Esophagus squamous epithelium (tissue), 5 donors: ENCODE measurements at places on chromosomes 2 and 18. TPM values are rescaled to one million over a fixed set of nuclear protein-coding genes. Genes with fewer than 3 reads are reported as not detected.

Gene ZEB2
- 8.6 TPM for total RNA-seq

- no peak for DNase-seq
Measured at GRCh38 chr2:150413910-150414309, 73.6 kb downstream of the RND3 start.

DNA sequence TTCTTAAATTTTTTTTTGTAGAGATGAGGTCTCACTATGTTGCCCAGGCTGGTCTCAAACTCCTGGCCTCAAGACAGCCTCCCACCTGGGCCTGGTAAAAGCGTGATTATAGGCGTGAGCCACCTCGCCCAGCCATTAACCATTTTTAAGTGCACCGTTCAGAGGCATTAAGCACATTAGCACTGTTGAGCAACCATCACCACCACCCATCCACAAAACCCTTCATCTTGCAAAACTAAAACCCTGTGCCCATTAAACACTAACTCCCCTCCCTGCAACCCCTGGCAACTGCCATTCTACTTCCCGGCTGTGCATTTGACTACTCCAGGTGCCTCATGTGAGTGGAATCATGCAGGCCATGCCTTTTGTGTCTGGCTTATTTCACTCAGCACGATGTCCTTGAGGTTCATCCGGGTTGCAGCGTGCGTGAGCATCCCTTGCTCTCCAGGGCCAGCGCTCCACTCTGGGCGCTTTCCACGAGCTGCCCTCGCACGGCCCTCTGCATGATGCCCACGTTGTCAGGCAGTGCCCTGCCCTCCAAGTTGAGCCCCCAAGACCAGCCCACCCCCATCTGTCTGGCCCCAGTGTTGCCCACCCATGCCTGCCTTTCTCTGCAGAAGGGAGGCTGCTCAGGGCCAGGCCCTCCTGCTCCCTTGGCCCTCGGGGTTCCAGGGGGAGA lies 63.0 kb upstream of the GLI2 start:
- DNase-seq = no peak

Gene SCN3A
- total RNA-seq = 0.83 TPM

DNA sequence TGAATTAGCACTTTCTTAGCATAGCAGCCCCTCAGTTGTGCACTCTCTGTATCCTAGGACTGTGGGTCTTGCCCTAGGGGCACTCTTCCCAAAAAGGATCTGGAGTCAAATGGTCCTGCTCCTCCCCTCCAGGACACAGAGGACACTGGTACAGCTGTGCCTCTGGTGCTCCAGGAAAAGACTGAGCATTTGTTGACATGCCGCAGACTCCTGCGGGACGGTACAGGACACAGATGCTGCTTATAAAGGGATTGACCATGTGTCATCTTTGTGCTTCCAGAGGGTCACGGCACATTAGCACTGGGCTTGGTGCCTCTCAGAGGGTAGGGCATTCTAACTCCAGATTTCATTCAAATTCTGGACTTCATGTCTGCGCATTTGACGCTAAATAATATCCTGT lies 110.5 kb downstream of the KLF7 start:
- no peak for DNase-seq

- no peak for DNase-seq
Measured at GRCh38 chr2:75315436-75315835, 116.1 kb upstream of the TACR1 start.

DNA sequence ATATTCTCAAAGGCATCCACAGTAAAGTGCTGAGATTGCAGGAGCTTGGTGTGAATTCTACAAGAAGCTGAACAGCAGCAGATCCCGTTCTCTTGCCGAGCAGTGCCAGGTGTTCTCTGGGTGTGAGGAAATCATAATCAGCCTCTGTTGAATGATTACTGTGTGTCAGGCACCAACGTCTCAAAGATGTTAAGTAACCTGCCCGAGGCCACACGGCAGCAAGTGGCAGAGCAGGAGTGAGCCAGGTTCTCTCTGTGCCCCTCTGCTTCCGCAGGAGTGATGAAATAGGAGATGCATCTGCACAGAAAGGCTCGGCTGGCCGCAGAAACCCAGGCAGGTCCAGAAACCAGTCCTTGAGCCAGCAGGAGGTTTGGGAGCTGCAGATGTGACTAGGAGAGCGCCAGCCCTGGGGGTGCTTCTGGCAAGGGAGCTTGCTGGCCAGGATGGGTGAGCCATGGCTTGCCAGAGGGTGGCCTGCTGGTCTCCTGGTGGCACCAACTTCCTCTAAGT lies 68.4 kb downstream of the COPS7B start:
- DNase-seq = no peak

Gene LOXL3
- total RNA-seq = 3.2 TPM
